ENCODE measurements at places on chromosomes 3 and 15.

DNA sequence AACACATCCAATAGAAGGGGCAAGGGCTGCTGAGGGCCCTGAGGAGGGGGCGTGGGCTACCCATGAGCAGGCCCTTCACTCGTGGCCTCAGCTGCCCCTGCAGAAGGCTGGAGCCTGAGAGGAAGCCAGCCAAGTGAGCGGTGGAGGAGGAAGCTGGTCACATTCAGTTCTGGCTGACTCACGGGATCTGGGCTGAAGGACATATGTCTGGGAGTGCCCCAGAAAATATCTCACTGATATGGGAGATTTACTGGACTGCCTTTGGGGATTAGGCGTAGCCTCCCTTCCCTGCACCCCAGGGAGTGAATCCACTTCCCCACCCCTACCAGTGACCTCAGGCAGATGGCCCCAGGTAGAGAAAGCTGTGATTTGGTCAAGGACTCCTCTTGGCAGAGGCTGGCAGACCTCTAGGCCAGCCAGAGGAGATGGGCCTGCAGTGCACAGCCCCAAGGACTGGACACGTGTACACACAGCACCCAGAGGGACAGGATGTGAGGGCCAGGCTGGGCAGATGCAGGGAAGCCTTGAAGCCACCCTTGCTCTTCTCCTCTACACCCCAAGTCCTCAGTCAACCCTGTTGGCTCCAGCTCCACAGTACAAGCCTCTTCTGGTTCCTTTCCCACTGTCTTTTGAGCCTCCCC, 14.2 kb upstream of the ANKDD1A start:
- no peak for DNase-seq

GRCh38 chr15:93179072-93179471, 90.1 kb upstream of the RGMA start:
- no peak for DNase-seq

- DNase-seq: no peak
These were observed 18.7 kb upstream of the MASP1 start for GRCh38 chr3:187310226-187310625.

GRCh38 chr3:181695661-181696491, 15.8 kb upstream of the SOX2 start:
- no peak for DNase-seq

DNA sequence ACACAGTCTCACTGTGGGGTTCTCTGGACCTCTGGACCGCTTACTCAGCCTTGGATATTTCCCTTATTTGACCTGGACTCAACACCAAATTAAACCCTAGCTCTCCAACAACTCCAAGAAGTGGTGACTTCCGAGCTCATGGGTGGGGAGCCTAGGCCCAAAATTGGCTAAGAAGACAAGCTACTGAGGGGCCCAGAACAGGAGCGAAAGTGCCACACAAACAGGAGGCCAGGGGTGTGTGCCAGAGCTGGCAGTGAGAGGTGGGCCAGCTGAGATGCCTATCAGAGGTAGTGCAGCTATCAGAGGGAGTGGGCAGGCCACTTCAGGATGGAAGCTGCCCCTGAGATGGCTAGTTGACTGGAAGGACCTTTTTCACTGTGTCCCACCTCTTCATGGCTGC, 151.1 kb upstream of the PRR20G start:
- no peak for DNase-seq

GRCh38 chr3:150497956-150498355, 48.3 kb downstream of the SERP1 start:
- no peak for DNase-seq

- no peak for DNase-seq
These were observed 410.4 kb upstream of the RORA start for GRCh38 chr15:61639491-61639890.

- no peak for DNase-seq
These were observed 2.3 kb downstream of the B3GNT5 start for GRCh38 chr3:183255348-183255730.

- no peak for DNase-seq
These were observed 33.4 kb downstream of the UBXN7 start for GRCh38 chr3:196398782-196399181.

GRCh38 chr3:59422312-59422711, 372.5 kb upstream of the CFAP20DC start:
- DNase-seq: no peak

- peak; percentile 71 for DNase-seq
These were observed 12.6 kb downstream of the LIMD1 start for GRCh38 chr3:45606991-45607712.

DNA sequence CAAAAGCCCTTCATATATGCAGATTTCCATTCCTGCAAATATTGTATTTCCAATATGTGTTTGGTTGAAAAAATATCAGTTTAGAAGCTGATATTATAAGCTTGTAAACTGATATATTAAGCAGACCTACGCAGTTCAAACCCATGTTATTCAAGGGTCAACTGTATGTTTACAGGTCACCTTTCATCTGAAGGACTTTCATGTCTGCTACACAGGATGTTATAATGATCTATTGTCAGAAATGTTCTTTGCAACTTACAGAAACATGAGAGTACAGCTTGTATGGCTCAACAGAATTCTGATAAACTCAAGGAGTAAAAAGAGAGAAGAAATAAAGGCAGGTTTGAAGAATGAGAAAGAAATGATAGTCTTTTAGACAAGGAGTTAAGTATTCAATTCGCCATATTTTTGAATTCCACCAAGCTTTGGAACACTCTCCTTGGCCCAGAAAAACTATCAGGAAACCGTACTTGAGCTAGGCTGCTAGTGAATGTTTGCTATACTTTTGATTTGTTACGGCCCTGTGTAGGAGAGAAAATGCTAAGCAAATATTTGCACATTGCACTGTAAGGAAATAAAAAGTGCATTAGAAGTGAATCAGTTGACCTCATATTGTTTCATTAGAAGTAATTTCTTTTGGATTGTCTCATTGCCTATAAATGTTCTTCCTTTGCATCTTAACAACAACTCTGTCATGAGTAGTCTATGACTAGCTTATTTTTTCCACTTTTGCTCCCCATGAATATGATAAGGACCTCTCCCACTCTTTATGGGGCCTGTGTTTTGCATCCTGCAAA, 81.2 kb downstream of the NEK11 start:
- no peak for DNase-seq

DNA sequence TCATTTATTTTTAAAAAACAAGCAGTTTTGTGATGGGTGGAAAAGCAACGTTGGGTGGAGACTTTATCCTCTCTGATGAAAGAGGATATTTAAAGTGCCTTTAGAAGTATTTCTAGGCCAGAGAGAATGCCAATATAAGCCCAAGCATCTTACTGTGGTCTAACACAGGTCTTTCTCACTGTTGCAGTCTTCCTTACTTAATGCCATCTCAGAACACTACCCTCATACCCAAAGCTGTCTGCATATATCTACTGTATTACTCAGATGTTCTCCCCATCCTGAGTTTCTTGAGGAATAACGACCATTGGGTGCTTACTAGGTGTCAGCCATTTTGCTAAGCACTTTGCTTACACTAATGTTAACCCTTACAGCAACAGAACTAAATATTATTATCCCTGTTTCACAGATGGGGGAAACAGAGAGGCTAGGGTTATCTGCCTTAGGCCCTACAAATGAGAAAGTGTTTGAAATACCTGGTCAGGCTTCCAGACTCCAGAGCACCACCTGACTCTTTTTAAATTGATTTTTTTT, 29.8 kb upstream of the EBLN2 start:
- no peak for DNase-seq

- DNase-seq: no peak
These were observed 164.0 kb downstream of the ROBO2 start for GRCh38 chr3:77203851-77204250.

DNA sequence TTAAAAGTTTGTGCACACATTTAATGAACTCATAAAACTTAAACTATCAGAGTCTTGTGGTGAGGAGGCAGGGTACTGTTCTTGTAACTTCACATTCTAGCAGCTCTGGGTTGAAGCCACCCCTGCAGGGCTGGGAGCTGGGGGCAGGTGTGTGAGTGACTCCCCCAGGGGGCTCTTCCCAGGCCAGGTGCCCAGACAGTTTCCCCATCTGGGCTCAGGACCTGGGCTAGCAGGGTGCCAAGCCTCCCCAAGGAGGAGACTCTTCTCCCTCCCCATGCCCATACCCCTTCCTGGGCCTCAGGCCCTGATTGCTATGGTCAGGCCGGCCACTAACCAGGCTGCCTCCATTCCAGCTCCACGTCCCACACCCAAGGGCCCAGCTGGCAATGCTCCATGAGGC, 22.0 kb upstream of the CHCHD6 start:
- no peak for DNase-seq

DNA sequence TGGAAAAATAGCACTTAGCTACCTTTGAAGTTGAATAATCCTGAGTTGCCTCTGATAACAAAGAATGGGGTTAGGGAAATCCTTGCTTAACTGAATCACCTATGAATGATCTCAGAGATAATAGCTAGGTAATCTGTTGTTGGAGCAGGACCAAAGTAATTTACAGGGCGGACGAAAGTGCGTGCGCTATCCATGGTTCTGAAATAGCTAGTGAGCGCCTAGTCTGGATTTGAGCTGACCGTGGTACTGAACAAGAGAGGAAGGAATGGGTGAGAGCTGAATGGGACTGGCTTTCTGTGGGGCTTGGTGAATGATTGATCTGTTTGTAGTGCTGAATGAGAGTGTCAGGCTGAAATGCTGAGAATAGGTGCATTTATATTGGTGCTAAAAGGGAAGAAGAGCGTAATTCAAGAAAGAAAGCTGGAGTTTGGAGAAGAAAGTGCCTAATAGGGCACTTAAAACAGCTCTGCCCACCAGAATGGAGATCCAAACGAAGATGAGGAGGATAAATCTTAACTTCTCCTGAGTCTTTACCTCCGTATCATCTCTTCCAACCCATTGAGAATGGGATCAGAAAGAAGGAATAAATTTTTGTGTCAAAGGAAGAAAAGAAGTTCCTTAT, 10.1 kb downstream of the SCN10A start:
- DNase-seq: peak; percentile 48

DNA sequence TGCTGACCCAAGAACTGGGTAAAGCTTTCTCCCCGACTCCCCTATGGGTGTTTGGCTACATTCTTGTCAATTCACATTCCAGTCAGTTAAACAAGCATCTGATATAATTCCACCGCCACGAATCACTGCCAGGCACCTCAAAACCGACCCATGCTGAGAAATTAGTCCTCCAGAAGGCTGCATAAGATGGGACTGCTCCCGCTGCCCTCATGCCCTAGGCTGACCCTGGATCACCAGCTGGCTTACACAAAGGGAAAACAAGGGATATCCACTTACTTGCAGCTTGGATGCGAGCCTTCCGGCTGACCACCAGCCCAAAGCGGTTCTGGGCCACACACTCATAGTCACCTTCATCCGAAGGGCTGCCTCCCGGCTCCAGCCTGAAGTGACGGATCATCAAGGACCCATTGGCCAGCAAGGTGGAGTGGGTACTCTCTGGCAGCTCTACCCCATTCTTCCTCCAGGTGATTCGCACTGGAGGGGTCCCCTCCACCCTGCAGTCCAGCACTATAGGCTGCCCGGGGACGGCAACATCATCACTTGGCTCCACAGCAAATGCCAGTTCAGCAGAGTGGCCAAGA, 2.9 kb downstream of the IGDCC3 start:
- DNase-seq: no peak

DNA sequence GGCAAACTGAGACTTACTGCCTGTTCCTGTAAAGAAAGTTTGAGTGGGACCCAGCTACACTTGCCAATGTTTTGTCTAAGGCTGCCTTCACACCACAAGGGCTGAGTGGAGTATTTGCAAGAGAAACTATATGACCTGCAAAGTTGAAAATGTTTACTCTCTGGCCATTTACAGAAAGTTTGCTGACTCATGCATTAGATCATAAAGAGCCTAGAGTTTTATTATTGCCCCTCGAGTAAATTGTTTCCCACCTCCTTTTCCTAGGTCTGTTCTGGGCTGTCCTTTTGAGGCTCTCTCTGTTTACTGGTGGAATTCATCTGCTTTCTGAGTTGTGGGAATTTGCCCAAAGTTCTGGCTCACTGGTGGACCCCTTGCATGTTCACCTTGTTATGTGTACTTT, 6.7 kb upstream of the PROK2 start:
- DNase-seq: no peak

- DNase-seq: peak; percentile 13
These were observed 590 bp upstream of the ITGA11 start for GRCh38 chr15:68432441-68433064.

- no peak for DNase-seq
These were observed 47.8 kb downstream of the ACAA1 start for GRCh38 chr3:38089163-38089562.

GRCh38 chr15:48761393-48762158, 49.3 kb downstream of the CEP152 start:
- DNase-seq: no peak

DNA sequence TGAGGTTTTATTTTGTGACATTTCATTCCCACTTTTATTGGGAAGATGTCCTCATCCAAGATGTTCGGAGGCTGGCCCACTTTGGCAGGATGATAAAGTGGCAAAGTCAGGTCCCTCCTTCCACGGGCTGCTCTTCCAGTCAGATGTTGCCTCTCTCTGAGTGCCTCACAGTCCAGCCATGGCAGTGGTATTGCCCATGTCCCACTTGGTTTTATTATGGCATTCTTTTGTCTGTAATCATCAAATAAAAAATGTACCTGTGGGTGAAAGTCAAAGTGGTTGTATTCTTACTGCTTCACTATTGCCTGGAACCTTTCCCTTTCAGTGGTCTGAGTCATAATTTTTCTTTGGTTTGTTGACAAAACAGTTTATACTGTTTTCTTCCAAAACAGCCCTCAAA, 20.2 kb downstream of the ARNT2 start:
- no peak for DNase-seq

DNA sequence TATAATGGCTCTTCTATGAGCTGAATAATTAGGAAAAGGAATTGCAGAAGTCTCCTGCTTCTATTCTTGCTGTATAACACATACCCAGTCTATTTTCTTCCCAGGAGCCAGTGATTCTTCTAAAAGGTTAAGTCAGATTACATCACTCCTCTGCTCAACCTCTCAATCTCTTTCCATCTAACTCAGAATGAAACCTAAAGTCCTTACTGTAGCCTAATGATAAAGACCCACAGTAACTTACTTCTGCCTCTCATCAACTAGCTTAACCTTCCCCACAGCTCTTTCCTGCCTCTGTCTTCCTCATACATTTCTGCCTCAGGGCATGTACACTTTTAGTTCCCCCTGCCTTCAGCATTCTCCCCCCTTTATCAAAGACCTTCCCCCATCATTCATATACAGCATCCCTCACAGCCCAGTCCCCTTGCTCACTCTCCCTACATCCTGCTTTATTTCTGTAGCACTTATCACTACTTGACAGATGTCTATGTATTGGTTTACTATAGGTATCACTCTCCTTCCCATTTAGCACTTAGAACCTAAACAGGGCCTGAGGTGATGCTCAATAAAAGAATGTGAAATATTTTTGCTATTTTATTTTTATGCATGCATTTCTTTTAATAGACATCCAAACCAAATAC, 28.5 kb upstream of the CMTM6 start:
- DNase-seq: no peak
